Mucosa of gallbladder (tissue), 1 donor: ENCODE measurements at places on chromosomes 4 and X.

DNA sequence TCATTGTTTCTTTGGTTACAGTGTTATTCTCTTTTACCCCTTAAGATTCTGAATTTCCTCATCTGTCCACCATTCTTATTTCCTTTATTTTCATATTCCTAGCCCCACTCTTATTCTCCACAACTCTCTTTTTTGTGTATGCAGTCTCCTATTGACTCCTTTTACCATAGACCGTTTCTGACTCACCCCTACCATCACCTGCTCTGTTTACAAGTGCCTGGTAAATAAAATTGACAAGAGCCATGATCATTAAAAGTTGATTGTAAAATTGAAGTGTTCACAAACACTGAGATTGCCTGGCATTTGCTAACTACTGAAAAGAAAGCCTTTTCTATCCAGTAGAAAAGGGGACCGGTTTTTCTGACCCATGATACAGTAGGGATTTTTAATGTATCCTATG lies 54.4 kb downstream of the MRPL1 start:
- no peak for DNase-seq

DNA sequence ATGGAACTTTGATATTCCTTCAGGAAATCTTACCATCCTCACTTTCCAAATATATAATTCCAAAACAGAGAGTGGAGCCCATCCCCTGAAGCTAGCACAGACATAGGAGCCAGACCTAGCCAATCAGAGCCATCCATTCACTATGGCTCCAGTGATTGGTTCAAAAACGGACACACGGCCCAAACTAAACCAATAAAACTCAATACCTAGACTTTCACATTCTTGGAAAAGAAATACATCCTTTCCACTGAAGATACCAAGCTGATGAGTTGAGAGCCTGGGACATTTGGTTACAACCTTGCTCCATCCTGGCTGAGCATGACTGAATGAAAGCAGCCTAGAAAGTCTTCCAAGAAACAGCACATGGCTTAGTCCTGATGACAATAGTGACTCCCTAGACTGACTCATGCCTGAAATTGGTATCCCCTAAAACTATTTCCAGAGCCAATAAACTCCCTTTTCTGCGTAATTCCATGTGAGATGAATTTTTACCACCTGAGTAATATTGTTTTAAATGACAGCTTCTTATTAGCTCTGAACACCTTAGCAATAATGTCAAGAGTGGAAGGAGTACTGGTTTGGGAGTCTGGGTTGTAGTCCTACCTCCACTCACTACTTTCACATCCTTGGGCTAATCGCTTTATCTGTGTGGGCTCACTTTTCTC lies 189.6 kb upstream of the LNX1 start:
- no peak for DNase-seq

GRCh38 chr4:5385741-5386311 lies 322.5 kb downstream of the EVC2 start:
- no peak for DNase-seq

GRCh38 chr4:20299515-20299914 lies 47.8 kb downstream of the SLIT2 start:
- DNase-seq = no peak

- DNase-seq = no peak
Measured at GRCh38 chrX:129530410-129530809, 7.1 kb upstream of the SMARCA1 start.

DNA sequence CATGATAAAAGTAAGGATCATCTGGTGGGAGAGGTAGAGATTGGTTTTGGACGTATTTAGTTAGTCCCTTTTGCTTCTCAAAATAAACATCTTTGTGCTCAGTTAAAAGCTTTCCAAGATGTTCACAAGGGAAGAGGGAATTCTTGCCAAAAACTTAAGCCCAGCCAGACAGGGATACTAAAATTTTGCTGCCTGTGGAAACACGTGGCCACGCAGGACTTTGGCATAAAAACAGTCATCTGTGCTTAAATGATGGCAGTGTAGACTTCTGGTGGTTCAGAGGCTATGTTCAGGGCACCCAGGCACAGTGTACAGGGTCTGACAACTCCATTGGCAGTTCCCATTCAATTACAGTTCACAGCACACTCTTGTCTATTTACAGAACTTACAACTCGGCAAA lies 93.2 kb upstream of the JADE1 start:
- DNase-seq = peak; percentile 22

DNA sequence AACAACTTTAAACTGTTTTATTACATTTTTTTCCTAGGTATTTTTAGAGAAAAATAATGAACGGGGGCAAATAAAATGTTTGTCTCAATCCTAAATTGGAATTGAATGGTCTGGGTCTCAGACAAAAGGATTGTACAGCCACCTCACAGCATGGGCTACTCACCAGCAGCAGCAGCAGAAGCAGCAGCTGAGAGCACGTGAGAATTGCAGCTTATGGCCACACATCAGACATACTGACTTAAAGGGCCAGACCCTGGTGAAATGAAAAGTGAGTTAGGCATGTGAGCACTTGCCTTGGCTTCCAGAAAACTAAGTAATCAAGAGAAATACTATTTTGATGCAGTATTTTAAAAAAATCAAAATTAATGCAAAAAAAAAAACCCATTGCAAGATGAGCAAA lies 56.6 kb downstream of the AASDH start:
- no peak for DNase-seq

- no peak for DNase-seq
Measured at GRCh38 chrX:38089173-38089982, 83.0 kb downstream of the SYTL5 start.

- peak; percentile 12 for DNase-seq
Measured at GRCh38 chr4:3862640-3863420, 96.6 kb downstream of the ADRA2C start.

- no peak for DNase-seq
Measured at GRCh38 chr4:112956484-112956896, 93.0 kb upstream of the ANK2 start.

GRCh38 chr4:162878096-162878495 lies 288.6 kb downstream of the NAF1 start:
- no peak for DNase-seq

- DNase-seq = no peak
Measured at GRCh38 chr4:75038376-75038775, 105.5 kb downstream of the PARM1 start.

- no peak for DNase-seq
Measured at GRCh38 chrX:8729811-8730210, 2.1 kb downstream of the ANOS1 start.

- DNase-seq = no peak
Measured at GRCh38 chrX:17798921-17799320, 61.6 kb downstream of the SCML1 start.
